ENCODE measurements at places on chromosomes 2 and 18.

DNA sequence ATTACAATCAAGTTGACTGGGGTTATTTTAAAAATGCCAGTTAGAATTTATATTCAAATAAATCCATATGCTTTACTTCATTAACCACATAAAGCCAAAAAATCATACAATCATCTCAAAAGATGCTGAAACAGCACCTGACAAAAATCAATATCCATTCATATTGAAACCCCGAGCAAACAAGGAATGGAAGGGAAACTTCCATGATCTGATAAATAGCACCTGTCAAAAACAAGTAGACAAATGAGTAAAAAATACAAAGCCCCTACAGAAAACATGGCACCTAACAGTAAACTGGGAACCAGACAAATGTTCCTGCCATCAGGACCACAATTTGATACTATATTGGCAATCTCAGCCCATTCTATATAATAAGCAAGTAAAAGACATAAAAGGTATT is 227.5 kb downstream of the HDAC4 start:
- no peak for DNase-seq

GRCh38 chr2:15640261-15640711 is 48.6 kb downstream of the DDX1 start:
- peak; percentile 72 for DNase-seq

DNA sequence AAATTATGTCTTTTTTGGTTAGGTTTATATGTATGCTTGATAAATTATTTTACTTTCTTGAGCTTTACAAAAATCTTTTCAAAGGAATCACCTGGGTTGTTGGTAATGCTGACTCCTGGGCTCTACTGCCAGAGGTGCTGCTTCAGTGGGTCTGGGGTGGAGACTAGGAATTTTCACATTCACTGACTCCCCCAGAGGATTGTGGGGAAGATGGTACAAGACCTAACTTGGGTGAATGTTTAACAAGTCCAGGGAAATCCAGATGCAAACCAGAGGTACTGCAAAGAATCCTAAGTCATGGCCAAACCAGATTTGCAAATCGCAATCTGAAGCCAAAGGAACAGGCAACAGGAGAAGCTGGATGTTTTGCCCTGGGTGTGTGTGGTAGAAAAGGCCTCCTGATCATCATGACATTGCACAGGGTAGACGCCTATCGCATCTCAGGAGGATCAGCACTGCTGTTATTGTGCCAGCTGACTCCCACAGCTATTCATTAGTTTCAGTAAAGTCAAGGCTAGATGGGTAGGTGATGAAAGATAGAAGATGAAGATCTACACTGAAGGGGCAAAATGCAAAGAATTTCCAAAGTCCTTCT is 185.2 kb downstream of the BARD1 start:
- DNase-seq = no peak

GRCh38 chr18:2969695-2970094 is 43.2 kb downstream of the LPIN2 start:
- no peak for DNase-seq

GRCh38 chr2:148282201-148282600 is 261.3 kb downstream of the MBD5 start:
- DNase-seq = peak; percentile 9

GRCh38 chr2:112483042-112483473 is 1.1 kb downstream of the TTL start:
- peak; percentile 74 for DNase-seq
